ENCODE measurements at places on chromosomes 12 and 14. TPM values are rescaled to one million over a fixed set of nuclear protein-coding genes. Genes with fewer than 3 reads are reported as not detected.

DNA sequence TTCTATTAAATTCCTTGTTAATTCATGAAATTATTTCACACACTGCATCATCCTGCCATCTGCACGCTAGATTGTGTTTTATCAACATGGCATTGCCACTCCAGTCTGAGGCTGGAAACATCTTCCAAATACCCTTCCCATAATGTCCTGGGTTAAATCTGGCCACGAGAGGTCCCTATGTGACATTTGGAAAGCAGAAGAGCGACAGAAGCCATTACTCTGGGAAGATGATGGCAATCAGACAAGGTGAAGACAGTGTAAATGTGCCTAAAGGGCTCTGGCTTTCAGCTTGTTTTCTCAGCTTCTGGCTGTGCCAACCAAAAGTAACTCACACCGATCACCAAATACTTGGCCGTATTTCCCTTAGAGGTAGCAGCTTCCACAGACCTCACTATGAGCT is 144.8 kb downstream of the CAPZA3 start:
- no peaks in the 10 kb centered on the region for H3K4me1 ChIP-seq
- DNase-seq = no peak
- H3K27ac ChIP-seq = no peak overlapping the region
- H3K27me3 ChIP-seq = no peaks in the 10 kb centered on the region
- no peak overlapping the region for H3K4me3 ChIP-seq

DNA sequence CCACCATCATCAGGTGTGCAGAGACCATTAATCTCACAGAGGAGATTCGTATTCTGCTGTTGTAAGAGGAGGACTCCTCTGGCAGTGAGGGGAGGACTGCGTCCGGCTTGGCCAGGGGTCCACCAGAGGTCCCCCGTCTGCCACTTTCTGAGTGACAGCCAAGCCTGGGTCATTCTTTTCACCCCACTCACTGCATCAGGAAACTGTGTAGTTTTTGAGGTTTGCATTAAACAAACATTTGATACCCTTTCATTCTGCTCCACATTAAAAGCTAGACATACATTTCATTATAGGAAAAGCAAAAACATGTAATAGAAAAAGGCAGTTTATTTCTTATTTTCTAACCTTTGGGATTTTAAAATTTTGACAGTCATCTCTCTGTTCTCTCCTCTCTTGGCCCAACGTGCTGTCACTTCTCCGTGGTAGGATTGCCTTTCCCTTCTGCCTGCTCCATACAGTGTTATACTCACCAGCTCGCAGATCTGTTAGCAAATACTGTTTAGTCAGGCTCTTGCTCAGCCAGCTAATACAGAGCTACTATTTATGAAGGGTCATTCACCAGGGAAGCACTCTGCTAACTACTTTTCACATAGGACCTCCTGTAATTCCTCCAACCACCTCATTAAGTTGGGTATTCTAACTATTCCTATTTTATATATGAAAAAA is 99.3 kb downstream of the PELI2 start:
- DNase-seq = no peak
- no peak overlapping the region for H3K27ac ChIP-seq
- H3K27me3 ChIP-seq = no peaks in the 10 kb centered on the region

- H3K27ac ChIP-seq = no peak overlapping the region
- no peaks in the 10 kb centered on the region for H3K4me1 ChIP-seq
- no peaks in the 10 kb centered on the region for H3K36me3 ChIP-seq
- no peaks in the 10 kb centered on the region for H3K27me3 ChIP-seq
Observed at GRCh38 chr14:45290547-45290946, 37.5 kb upstream of the MIS18BP1 start.

GRCh38 chr14:103386713-103387329 is 1.6 kb downstream of the MARK3 start:
- peaks cover 50% of the 10 kb centered on the region for H3K4me1 ChIP-seq
- peak overlapping the region; percentile 100 for H3K4me3 ChIP-seq
- H3K27me3 ChIP-seq = no peaks in the 10 kb centered on the region
- no peak for DNase-seq
- H3K36me3 ChIP-seq = no peaks in the 10 kb centered on the region

- peaks cover 21% of the 10 kb centered on the region for H3K36me3 ChIP-seq
- no peak overlapping the region for H3K4me3 ChIP-seq
Observed at GRCh38 chr12:112170376-112170775, 45.0 kb downstream of the TRAFD1 start.

DNA sequence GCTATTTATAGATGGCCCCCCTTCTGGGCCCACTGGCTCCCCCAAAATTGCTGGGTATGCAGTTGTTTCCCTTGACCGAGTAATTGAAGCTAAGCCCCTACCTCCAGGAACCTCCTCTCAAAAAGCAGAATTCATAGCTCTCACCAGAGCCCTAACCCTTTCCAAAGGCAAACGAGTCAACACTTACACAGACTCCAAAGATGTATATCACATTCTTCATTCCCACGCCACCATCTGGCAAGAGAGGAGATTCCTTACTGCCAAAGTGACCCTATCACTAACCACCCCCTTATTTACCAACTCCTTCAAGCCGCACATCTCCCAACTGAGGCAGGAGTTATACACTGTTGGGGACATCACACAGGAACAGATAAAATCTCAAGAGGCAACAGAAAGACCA is 66.8 kb downstream of the MOK start:
- no peak overlapping the region for H3K4me3 ChIP-seq
- H3K4me1 ChIP-seq = no peaks in the 10 kb centered on the region
- no peak overlapping the region for H3K27ac ChIP-seq
- H3K27me3 ChIP-seq = no peaks in the 10 kb centered on the region

DNA sequence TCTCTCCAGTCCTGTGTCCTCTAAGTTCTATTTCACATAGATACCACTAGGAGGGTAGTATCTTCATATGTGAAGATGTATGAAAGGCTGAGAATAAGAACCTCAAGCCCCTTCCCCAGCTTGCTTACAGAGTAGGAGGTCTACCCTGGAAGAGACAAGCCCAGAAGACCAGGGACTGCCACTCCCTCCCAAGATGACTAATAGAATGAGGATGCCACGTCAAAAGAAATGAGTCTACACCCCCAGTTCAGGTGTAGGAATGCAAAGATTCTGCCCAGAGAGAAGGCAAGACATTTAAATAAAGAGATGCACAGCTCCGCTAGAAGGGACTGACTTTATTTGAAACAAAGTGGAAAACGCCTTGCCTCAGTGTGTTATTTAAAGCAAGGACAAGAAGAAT is 1006.0 kb upstream of the USP15 start:
- H3K27me3 ChIP-seq = no peaks in the 10 kb centered on the region
- H3K27ac ChIP-seq = no peak overlapping the region
- no peak for DNase-seq
- no peak overlapping the region for H3K4me3 ChIP-seq
- H3K36me3 ChIP-seq = no peaks in the 10 kb centered on the region

DNA sequence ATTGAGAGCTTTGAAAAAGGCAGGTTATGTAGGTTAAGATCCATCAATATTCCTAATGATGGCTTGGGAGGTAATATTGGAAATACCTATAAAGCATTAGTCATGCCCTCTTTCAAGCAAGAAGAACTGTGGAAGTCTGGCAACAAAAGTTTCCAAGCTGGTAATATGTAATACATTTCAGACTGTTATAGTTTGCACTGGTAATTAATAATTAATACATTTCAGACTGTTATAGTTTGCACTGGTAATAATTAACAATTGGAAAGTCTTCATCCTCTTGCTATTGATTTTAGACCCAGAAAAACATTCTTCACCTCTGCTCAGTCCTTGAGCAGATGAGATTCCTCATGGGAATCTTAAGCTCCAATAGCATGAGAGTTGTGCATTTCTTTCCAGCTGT is 29.0 kb upstream of the WDR89 start:
- H3K4me1 ChIP-seq = no peaks in the 10 kb centered on the region
- no peak for DNase-seq
- H3K27ac ChIP-seq = no peak overlapping the region
- no peaks in the 10 kb centered on the region for H3K27me3 ChIP-seq

- peak overlapping the region; percentile 45 for H3K27ac ChIP-seq
- peaks cover 61% of the 10 kb centered on the region for H3K4me1 ChIP-seq
- peak; percentile 81 for DNase-seq
- no peak overlapping the region for H3K4me3 ChIP-seq
- no peaks in the 10 kb centered on the region for H3K36me3 ChIP-seq
Observed at GRCh38 chr12:2324387-2324786, 271.6 kb downstream of the CACNA1C start.

GRCh38 chr14:104554608-104555429 is 24.7 kb upstream of the C14orf180 start:
- no peaks in the 10 kb centered on the region for H3K27me3 ChIP-seq
- H3K36me3 ChIP-seq = no peaks in the 10 kb centered on the region
- no peaks in the 10 kb centered on the region for H3K4me1 ChIP-seq
- no peak overlapping the region for H3K4me3 ChIP-seq

- DNase-seq = no peak
- H3K4me3 ChIP-seq = no peak overlapping the region
- no peaks in the 10 kb centered on the region for H3K27me3 ChIP-seq
Observed at GRCh38 chr12:47867495-47867941, 37.3 kb downstream of the VDR start.

GRCh38 chr12:67525617-67525884 is 123.0 kb upstream of the DYRK2 start:
- no peaks in the 10 kb centered on the region for H3K27me3 ChIP-seq
- DNase-seq = no peak
- no peak overlapping the region for H3K27ac ChIP-seq
- no peaks in the 10 kb centered on the region for H3K36me3 ChIP-seq

DNA sequence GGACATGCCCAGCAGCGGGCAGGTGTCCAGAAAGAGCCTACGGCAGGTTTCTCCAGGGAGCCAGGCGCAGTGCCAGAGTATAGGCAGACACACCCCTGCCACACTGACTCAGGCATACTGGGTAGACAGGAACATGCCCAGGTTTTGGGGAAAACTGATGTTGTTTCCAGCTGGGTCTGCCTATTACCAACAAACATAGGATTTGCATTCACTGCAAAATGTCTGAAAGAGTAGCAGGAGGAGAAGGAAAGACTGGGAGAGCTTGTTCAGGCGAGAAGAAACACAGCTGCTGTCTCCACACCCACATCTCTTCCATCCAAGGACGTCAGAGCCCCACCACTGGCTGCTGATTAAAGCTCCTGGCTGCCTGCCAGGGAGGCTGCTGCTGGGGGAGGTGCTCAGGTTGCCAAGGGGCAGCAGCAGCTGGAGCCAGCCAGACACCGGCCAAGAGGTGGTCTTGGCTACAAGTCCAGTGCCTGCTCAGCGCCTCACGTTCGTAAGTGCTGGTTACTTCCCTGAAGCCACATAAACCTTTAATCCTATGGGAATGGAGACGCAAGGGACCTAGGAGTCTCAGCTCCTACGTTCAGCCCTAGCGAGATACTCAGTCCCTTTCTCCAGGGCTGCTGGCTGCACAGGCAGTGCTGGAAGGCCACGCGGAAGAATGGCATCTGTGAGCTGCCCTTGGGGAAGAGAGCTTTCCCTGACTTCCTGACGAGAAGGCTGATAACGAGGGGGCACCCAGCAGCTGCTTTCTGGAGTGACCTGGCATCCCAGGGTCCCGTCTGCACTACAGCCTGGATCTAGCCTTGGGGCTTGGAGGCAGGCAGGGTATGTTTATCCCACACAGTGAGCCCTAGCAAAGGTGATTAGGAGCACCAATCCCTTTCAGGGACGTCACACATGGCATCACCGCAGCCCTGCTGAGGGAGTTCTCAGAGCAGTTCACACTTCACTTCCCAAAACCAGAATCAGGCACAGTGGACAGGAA is 58.1 kb downstream of the PLEKHG3 start:
- H3K36me3 ChIP-seq = no peaks in the 10 kb centered on the region
- H3K27ac ChIP-seq = peak overlapping the region; percentile 78
- H3K4me3 ChIP-seq = peak overlapping the region; percentile 13
- H3K27me3 ChIP-seq = no peaks in the 10 kb centered on the region
- peaks cover 77% of the 10 kb centered on the region for H3K4me1 ChIP-seq

DNA sequence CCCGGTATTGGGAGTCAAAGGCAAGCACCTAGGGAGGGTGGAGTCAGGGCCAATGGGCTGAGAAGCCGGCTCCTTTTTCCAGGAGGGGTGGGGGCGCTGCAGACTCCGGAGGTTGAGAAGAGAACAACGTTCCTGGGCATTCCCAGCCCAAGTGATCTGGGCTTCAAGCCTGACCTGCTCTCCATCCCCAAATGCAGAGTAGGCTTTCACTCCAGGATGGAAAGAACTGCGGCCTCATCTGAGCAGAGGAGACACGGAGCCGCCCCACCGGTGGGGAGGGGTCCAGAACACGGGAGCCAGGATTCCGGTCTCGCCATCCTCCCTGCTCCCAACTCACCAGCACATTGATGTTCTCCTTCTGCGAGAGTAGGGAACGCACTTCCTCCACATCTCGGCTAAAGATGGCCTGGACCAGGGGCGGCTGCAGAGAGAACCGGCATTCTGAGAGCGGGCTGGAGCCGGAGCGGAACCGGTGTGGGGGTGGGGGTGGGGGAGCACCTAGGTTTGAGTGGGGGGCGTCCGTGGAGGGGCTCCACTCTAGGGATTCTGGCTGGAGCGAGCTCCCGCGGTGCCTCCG is 605 bp downstream of the ANKRD52 start:
- no peaks in the 10 kb centered on the region for H3K27me3 ChIP-seq
- peaks cover 25% of the 10 kb centered on the region for H3K4me1 ChIP-seq
- peaks cover 31% of the 10 kb centered on the region for H3K36me3 ChIP-seq
- DNase-seq = no peak
- H3K27ac ChIP-seq = peak overlapping the region; percentile 90

DNA sequence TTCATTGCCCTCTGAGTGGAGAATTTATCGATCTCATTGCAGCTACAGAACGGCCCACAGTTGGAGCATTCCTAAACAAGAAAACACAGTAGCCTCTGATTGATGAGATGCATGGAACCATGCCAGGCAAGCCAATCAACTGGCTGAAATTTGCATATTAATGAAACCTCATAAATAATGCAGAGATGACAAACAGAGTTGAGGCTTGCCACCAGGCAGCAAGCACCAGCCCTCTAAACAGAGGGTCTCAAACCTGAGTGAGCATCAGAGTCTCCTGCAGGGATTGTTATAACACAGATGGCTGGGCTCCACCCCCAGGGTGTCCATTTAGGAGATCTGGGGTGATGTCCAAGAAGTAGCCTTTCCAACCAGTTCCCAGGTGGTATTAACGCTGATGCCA is 60.9 kb upstream of the CMKLR1 start:
- H3K4me1 ChIP-seq = no peaks in the 10 kb centered on the region
- DNase-seq = no peak
- no peaks in the 10 kb centered on the region for H3K36me3 ChIP-seq
- no peak overlapping the region for H3K27ac ChIP-seq
- H3K4me3 ChIP-seq = no peak overlapping the region
- no peaks in the 10 kb centered on the region for H3K27me3 ChIP-seq

- no peaks in the 10 kb centered on the region for H3K27me3 ChIP-seq
- no peak overlapping the region for H3K4me3 ChIP-seq
- H3K4me1 ChIP-seq = no peaks in the 10 kb centered on the region
- H3K36me3 ChIP-seq = no peaks in the 10 kb centered on the region
- no peak overlapping the region for H3K27ac ChIP-seq
Observed at GRCh38 chr14:89881839-89882238, 72.7 kb downstream of the EFCAB11 start.

SLC39A9 gene
- total RNA-seq = 44.4 TPM

NDUFA9 gene
- total RNA-seq = 41.1 TPM

TROAP gene
- total RNA-seq = not detected

JAG2 gene
- total RNA-seq = 1.8 TPM

SERPINA9 gene
- total RNA-seq = not detected

DNAH10 gene
- not detected for total RNA-seq

GNG2 gene
- total RNA-seq = 44.2 TPM

C14orf39 gene
- 1.6 TPM for total RNA-seq

All from sigmoid colon (tissue), 7 donors.